ENCODE measurements at places on chromosomes 4 and X.

GRCh38 chr4:41795796-41796385 lies 47.4 kb upstream of the PHOX2B start:
- no peak for DNase-seq

GRCh38 chrX:18983666-18984380 lies at the start of gene PHKA2:
Gene PHKA2, minus strand, starts transcription at chrX:18984114. Its CDS starts 182 bp downstream, at chrX:18983932.
- DNase-seq: no peak

DNA sequence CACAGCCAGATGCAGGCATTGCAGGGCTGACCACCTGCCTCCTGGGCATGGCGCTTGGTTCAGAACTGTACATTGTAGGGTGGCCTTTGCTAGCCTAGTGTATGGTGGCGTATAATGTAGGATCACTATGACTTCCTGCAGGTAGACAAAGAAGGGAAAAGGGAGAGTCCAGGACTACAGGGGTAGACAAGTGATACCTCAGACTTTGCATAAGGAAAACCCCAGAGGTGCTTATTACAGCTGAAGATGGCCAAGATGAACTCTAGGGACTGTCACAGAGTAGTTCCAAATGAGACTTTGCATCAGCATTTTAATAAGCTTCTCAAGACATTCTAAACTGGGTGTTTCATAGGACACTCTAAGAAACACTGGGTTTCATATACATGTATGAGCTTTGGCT lies 116.4 kb upstream of the PUDP start:
- no peak for DNase-seq

DNA sequence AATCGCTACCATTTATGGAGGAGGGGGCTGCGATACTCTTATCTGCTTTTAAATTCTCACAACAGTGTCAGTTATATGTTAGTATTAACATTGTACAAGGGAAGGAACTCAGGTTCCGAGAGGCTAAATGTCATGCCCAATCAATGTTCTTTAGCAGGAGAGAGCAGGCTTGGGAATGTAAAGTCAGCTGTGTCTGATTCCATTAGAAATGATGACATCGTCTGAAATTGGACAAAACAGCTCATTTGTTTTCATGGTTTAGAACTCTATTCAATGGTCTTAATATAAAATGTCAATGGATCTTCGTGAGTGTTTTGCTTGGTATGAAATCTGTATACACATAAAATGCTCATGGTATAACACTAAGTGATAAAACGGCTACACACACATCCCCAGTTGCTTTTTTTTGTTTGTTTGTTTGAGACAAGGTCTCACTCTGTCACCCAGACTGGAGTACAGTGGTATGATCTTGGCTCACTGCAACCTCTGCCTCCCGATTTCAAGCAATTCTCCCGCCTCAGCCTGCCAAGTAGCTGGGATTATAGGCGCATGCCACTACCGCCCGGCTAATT lies 11.9 kb upstream of the SH3KBP1 start:
- no peak for DNase-seq

DNA sequence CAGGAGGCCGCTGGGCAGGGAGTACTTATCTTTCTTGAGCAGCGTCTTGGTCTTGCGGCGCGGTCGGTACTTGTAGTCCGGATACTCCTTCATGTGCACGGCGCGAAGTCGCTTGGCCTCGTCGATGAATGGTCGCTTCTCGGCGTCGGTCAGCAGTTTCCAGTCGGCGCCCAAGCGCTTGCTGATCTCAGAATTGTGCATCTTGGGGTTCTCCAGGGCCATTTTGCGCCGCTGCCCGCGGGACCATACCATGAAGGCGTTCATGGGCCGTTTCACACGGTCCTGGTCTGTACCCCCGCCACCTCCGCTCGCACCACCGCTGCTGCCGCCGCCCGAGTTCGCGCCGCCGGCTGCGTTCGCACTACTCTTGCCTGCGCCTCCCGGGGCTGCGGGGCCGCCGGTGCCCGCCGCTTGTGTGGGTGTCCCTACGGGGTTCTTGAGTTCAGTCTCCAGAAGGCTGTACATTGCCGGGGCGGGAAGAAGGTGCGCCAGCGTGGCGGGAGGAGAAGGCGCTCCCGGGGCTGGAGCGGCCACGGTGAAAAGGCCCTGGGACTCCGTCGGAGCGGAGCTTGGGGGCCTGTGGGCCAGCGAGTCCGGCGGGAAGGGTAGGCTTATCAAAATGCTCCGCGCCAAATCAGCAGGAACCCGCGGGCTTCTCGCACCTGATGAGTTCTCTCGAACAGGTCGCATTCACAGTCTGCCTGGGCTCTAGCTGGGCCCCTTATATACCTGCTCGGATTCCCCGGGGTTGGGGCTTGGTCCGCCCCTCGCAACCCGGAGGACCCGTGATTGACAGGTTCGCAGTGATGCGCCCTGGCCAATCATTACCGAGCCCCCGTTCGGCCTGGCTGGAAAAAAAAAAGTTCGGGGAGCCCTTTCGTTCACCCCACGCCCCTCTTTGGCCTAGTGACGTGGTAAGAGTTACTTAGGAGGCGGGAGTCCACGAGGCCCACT lies at the start of gene SOX3:
SOX3 (minus strand) TSS at position 699 of the 954 bp plus-strand sequence; CDS start at position 690, 9 bp downstream.
- no peak for DNase-seq

DNA sequence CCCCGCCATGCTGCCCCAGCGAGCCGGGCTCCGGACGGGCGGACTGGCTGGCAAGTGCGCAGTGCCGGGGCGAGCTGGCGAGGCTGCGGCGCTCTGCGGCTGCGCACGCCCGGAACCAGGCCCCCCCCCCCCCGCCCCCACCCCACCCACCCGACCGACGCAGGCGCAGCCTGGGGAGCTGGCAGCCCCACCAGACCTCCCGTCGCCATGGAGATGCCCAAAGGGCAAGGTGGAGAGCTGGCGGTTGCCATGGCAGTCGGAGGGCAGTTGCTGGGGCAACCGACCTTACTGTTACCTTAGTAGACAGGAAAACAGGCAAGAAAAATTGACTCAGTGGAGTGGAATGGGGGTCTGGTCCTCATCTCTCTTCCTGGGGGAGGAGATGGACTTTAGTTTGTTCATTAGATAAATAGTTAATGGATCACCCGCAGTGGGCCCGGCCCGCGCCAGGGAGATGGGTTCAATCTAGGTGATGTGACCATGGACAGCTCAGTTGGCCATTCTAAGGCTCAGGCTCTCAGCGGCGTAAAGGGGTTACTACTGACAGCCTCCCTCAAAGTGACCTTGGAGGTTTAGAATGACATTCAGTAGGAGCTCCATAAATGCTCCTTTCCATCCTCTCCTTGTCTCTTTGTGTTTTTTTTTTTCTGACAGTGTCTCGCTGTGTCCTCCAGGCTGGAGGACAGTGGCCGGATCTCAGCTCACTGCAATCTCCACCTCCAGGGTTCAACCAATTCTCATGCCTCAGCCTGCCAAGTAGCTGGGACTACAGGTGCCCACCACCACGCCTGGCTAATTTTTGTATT lies at the start of gene PCSK1N:
PCSK1N (minus strand) TSS at position 87 of the 806 bp plus-strand sequence; CDS start at position 9, 78 bp downstream.
- DNase-seq: no peak

DNA sequence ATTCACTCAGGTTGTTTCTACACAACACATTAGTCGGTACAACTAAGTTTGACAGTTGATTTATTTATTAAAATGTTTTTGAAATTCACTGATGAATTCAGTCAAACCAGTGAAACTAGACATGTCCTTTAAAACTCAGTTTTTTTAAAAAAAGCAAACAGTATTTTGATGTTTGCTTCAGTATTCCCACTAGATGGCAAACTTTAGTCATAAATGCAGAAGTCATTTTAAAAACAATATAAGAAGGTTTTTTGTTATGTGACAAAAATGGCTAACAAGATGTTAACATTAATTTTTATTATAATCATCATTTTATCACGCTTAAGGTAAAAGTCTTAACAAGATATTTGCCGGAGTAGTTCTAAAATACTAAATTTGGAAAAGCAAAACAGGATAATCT lies 1337.8 kb upstream of the DIAPH2 start:
- DNase-seq: no peak

DNA sequence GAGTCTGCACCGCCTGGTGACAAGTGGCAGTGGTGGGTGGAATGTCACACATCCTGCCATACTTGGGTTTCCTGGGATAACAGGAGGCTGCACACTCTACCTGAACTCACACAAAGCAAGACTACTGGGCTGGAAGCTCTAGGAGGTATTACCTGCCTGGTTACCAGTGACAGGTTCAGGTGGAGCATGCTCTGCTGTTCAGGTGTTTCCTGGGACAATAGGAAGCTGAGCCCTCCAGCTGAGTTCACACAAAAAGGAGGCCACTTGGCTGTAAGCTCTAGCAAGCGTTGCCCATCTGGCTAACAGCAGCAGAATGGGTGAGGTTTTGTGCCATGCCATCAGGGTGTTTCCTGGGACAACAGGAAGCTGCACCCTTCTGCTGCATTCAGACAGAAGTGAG lies 17.4 kb upstream of the UGT2B7 start:
- DNase-seq: no peak

GRCh38 chrX:20143561-20143960 lies 1.9 kb upstream of the EIF1AX start:
- no peak for DNase-seq

- no peak for DNase-seq
These were observed 131.2 kb downstream of the UNC5C start for GRCh38 chr4:95417531-95417930.

GRCh38 chr4:158315706-158316105 lies 105.4 kb downstream of the TMEM144 start:
- no peak for DNase-seq

DNA sequence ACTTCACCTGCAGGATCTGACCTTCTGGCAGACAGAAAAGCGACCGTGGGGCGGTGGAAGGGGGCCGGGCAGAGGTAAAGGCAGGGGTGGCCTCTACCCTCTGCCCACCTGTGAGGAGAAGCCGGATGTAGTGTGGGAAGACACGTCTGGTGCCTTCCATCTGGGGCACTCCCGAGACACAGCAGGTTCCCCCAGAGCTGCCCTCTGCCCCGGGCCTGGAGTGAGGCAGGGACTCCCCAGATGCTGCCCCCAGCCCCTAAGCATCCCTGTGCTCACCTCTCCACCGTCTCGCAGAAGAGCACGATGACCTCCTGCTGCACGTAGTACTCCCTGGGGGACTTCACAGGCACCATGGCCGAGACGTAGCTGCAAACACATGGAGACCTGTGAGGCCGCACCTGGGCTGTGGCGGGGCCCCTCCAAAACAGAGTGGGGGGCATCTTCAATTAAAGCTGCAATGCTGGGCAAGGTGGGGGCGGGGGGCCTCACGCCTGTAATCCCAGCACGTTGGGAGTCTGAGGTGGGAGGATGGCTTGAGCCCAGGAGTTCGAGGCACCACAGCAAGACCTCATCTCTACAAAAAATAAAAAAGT lies 75.3 kb upstream of the MXD4 start:
- no peak for DNase-seq

DNA sequence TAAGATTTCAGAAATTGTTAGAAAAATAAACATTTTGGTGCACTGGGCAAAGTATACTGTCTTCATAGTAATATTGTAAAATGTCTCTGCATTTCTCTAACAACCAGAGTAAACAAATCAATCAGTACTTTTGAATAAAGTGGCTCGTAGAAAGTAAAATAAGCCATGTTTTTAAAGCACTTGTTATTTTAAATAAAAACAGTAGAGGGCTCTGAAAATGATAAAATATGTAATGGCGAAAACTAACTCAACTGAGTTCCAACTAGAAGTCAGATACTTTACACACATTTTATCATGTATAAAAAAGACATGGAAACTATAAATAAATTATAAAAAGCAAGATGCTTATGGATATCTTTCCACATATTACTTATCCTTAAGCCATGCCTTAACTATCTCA lies 1134.4 kb downstream of the PDHA2 start:
- DNase-seq: no peak

DNA sequence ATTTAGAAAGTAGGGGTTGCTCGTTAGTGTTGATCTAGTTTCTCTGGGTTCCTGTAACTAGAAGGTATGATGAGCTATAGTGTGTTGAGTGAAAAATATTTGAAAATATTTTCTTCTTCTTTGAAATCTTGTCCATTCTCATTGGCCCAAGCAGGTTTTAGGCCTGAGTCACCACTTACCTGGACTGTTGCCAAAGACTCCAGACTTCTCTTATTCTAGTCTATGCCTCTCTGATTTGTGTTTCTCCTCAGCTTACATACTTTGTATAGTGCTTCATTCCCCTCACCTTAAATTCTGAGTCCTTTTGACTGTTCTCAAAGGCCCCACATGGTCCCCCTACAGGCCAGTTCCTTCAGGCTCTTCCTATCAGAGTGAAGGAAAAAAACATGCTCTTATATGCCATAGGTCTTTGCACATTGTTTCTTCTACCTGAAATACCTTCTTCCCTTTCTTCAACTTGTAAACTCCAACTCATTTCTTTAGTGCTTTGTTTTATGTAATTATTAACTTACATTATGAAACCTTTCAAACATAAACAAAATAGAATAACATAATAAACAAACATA lies 258.2 kb downstream of the PPP1R2C start:
- no peak for DNase-seq

- no peak for DNase-seq
These were observed 162.3 kb upstream of the SMIM31 start for GRCh38 chr4:164591666-164592065.

DNA sequence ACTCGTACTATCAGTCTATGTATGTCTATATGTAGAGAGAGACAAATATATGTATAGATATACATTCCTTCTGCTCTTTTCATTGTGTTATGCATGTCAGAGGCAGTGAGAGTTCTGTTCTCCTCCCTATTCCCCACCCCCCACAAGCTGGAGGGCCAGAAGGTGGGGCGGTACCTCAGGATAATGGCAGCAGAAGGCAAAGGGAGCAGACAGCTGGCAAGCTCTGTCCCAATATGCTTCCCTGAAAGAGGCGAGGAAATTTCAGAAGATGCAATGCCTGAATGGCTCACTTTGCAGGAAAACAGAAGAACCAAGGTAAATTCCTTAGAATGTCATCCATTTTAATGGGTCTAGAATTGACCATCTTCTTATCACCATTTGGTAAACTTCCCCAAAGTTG lies 114.4 kb downstream of the NAA11 start:
- DNase-seq: no peak

DNA sequence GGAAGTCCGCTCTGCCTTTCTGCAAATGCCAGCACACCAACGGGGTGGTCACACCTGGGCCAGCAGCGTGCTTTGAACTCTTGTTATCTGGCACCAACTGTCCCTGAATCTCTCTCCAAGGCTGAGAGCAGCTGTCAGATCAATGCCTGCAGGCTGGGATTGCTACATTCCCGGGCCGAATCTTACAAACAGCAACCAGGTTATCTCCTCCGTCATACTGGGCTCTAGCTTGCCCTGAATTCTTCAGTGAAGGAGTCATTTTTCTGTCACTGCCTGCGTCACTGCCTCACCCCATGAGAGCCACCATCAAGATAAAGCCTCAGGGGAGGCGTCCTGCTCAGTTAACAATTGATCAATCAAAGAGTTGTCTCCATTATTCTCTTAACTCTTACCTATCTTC lies 329.4 kb upstream of the PPARGC1A start:
- no peak for DNase-seq

GRCh38 chrX:44997282-44997812 lies 124.4 kb downstream of the KDM6A start:
- no peak for DNase-seq

- DNase-seq: no peak
These were observed 205.7 kb upstream of the BCOR start for GRCh38 chrX:40303256-40304077.

- DNase-seq: no peak
These were observed 1627.5 kb upstream of the TENM3 start for GRCh38 chr4:180615746-180616145.

GRCh38 chr4:151417766-151418376 lies 8.9 kb downstream of the FHIP1A start:
- no peak for DNase-seq
